ENCODE measurements at places on chromosomes 7 and 10.
A peak's percentile ranks its signal among the peaks of the same experiment; 100 is the strongest.

GRCh38 chr7:47574482-47575329, 7.2 kb downstream of the TNS3 start:
- DNase-seq, result no peak

- no peak for DNase-seq
Measured at GRCh38 chr7:81583882-81584533, 185.8 kb downstream of the HGF start.

DNA sequence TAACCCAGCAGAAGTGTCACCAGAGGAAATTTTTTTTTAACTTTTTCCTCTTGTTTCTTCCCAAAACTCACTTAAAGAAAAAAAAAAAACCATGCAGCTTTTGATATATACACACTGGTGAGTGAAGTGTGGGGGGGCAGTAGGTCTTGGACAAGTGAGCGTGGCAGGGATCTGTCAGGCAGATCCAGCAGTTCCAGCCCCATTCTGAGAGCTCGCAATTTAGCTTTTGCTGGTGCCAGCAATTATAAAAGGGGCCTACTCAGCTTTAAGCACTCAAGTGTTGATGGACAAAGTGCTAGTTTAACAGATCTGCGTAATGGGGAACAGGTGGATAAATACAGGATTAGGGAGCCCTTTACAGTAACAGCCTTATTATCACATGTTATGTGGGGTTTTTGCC, 619.2 kb upstream of the GALNT17 start:
- no peak for DNase-seq

DNA sequence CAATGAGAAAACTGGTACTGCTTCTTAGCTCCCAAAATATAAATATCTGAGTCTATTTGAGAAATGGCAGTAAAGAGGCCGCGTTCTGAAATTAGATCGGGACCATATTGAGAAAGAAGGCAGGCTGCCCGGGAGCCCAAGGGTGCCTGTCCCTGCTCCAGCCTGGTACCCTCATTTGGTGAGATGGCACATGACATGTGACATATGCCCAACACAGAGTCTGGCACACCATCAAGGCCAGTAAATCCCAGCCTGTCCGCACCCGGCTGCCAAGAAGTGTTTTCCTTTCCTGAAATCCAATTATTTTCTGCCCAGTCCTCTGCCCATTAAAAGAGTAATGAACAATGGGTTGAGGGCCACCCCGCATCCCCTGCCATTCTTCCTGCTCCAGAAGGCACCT, 66.4 kb downstream of the CDH23 start:
- DNase-seq, result no peak

DNA sequence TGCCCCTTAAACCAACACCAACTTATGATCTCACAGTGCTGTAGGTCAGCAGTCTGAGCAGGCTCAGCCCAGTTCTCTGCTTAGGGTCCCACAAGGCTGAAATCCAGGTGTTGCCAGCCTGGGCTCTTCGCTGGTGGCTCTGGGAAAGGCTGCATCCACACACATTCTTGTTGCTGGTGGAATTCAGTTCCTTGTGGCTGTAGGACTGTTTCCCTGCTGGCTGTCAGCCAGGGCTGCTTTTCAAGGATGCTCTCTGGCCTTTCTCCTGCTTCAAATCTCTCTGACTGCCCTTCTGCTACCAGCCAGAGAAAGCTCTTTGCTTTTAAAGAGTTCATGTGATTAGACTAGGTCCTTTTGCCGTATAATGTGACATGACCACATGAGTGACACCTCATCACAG, 15.3 kb downstream of the POLL start:
- DNase-seq, result no peak

DNA sequence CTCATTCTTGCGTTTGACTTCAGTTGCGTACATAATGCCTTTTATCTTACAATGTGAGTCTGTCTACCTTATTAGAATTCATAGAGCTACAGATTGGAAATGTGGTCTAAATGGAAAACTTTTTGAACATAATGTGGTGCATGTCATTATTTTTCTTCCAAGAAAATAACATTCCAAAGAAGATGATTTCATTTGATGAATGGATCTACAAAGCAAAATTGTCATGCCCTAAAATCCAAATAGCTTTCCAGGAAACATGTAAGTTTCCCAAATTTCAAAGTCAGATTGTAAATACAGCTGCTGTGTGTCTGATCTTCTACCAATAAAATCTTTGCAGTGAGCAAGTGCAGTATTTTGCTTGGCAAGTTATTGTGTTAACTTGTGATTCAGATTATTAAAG, 101.8 kb upstream of the FZD8 start:
- no peak for DNase-seq

- DNase-seq, result peak; percentile 55
Measured at GRCh38 chr7:24819916-24820689, 62.8 kb upstream of the GSDME start.

- DNase-seq, result no peak
Measured at GRCh38 chr10:27743012-27743876, 2.4 kb downstream of the MKX start.

GRCh38 chr10:25451401-25451800, 276.6 kb downstream of the GPR158 start:
- no peak for DNase-seq

DNA sequence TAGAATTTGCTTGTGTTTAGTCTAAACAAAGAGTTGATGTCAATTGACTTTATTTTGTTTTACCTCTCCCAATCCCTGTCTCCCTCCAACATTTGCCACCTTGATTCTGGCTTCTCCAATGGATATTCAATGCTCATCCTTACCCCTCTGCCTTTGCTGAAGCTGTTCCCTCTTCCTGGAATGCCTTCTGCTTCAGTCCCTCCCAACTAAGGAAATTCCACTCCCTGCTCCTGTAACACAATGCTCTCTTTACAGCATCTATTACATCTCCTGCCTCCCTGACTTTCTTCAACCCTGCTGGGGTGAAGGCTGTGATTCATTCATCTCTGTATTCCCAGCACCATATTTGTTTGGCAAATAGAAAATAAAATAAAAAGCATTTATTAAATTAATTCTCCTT, 34.5 kb upstream of the TAC1 start:
- DNase-seq, result no peak

- DNase-seq, result no peak
Measured at GRCh38 chr7:6578114-6579084, 1.1 kb downstream of the ZDHHC4 start.

- DNase-seq, result no peak
Measured at GRCh38 chr7:45655539-45655938, 81.4 kb downstream of the ADCY1 start.

- no peak for DNase-seq
Measured at GRCh38 chr10:121627876-121628581, 29.8 kb upstream of the FGFR2 start.

- no peak for DNase-seq
Measured at GRCh38 chr10:3836222-3836820, 51.3 kb upstream of the KLF6 start.

DNA sequence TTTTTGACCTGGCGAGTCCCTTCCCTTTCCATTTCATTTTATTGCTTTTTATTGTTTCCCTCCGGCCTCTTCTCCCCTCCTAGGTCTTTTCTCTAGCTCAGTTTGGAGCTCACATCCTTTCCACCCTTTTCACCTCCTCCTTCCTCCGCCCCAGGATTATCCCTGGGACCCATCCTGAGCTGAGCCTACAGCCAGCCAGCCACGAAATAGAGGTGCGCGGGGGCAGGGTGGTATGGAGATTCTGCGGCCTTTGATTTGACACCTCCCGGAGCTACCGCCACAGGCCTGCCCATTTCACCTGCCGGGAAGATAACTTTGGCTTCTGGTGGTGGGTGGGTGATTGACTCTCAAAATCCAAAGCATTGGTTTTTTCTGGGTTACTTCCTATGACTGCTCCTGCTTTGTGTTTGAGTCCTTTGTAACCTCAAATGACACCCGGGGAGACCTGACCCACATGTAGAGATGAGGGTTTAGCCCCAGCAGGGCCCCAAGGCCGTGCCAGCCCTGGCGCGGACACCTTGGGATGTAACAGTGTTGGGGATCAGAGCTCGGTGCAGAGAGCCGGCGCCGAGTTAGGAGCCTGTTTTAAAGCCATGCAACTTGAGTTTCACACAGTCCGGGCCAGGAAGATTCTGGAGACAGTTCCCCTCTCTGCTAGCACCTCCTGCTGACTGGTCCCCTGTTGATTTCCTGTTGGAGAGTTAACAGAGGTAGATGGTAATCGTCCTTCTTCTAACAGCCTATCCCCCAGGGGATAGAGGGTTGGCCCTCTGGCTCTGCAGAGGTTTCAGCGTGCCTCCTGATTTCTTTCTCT, 1.5 kb downstream of the DUSP5 start:
- DNase-seq, result peak; percentile 5

DNA sequence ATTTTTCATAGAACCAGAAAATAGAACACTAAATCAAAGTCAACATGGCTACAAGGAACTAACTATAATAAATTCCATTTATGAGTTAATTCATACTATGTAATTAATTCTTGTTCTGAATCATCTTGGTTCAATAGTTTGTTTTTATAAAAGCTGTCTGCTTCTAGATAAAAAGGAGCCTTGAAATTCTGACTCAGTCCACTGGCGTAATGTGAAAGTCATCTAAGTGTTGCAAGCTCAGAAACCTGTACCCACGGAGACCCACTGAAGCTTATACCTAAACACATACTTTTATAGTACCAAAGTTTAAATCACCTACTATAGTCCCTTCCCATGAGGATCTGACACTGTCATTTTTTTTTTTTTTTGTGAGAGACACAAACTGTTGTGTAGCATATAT, 489.4 kb downstream of the SEMA3D start:
- DNase-seq, result no peak

DNA sequence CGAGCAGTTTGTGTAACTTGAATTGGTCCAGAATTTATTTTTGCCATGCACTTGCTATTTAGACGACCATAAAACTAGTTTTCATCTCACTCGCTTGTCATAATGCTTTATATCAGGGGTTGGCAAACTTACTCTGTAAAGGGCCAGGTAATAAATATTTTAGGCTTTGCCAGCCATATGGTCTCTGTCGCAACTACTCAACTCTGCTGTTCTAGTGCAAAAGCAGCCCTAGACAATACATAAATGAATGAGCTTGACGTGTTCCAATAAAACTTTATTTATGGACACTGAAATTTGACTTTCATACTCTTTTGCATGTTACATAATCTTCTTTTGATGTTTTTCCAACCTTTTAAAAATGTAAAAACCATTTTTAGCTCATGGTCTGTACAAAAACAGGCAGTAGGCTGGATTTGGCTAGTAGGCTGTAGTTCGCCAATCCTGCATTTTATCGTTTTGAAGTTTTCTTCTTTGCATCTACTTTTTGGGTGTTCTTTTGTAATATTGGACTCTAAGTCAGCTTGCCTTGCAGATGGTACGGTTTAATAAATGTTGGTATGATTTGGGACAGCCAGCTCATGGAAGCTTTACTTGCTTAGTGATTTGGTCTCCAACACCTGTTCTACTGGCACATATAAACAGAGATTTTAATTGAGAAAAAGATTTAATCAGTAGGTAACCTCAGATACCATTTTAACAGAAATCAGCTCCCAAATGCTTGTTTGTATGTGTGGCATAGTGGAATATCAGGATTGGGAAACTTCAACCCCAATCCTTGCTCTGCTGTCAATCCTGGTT, 25.6 kb downstream of the SND1 start:
- DNase-seq, result no peak

DNA sequence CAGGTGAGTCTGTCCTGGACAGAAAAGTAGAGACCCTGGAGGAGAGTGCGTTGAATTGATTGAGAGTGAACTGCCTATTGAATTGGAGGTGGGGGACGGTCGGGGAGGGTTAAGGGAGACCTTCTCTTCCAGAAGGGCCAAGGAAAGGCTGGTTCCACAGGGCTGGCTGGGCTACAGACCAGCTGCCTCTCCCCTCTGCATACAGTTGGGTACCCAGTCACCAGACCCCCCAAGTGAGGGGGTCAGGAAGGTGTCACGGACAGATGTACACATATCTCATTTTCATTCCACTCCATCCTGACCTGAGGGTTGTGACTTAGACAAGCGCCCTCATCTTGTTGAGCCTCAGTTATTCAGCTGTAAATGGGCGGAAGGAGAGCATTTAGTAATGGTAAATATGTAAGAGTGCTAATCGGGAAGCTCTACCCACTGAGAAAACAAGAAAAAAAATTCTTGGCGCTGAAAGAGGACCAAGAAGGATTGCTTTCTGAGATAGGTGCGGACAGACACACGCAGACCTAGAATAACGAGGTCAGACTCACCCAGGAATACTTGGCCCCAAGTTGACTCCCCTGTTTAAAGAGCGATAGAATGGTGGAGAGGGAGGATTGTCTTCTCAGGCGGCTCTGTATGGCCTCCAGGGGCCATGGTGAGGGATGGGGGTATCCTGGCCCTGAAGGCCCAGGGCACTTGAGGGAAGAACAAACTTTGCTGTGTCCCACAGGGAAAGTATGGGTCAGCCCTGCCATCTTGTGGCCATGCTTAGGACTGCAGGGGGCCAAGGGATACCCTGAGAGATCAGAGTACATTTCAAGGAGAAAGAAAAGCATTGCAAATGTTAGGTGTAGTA, 7.2 kb upstream of the MBL2 start:
- peak; percentile 6 for DNase-seq

GRCh38 chr7:133778472-133778871, 348.7 kb upstream of the LRGUK start:
- DNase-seq, result no peak

- DNase-seq, result no peak
Measured at GRCh38 chr10:85177767-85178166, 849.4 kb downstream of the CCSER2 start.

GRCh38 chr10:123287594-123288247, 133.5 kb downstream of the BUB3 start:
- DNase-seq, result no peak

GRCh38 chr7:157981778-157982177, 605.8 kb downstream of the PTPRN2 start:
- no peak for DNase-seq

DNA sequence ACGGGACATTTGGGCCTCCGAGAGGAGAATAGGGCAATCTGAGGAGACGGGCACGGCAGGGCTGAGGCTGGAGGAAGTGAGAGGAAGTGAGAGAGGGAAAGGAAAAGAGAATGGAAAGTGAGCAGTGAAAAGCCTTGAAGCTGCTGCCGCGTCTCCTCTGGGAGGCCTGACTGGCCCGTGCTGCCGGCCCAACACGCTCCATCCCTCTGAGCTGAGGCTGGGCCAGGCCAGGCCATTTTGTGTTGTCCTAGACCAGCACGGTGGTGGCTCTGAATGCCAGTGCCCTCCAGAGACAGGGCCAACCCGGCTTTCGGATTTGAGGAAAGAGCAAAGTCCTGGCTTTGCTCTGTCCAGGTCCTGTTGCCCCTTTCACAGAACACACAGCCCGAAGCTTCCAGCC, 361.1 kb upstream of the SHH start:
- no peak for DNase-seq

All from SHP77 treated with DMSO at 0.1 percent for 48 hours (cell line).